ENCODE measurements at places on chromosomes 12 and 14.

- DNase-seq: no peak
Measured at GRCh38 chr14:34614638-34615037, 15.3 kb downstream of the SNX6 start.

- DNase-seq: no peak
Measured at GRCh38 chr14:70822530-70823185, 13.3 kb upstream of the MAP3K9 start.

DNA sequence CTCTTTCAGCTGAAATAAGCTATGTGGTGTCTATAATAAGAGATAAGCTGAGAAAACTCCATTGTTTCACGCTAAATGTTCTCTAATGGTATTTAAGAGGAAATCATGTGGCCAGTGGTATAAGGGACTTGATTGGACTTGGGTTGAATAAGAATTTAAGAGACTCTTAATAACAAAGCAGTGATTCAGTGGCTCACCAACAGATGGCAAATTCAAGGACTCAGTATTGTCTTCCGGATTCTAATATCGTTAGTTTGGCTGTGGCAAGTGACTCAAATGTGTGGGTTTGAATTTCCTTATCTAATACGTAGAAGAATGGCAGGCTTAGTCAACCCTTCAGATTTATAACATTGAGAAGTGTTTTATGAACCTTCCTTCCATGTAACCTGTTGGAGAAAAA lies 49.1 kb upstream of the KCNH3 start:
- DNase-seq: no peak

DNA sequence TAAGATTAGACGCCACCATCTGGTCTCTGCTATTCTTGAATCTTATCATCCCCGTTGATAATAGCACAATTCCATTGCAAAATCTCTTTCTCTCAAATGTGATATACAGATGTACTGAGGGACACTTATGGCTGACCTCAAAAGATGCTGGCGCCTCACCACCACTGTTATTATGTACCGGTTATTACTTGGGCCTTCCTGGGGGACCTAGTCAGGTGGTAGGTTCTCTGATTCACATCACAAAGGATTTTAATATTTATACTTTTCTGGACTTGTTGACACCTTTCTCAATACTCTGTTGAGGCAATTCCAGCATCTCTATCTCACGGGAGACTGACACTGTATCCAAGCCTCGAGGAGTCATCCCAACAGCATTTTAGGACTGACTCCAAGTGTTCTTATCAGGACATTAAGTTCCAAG lies 21.3 kb upstream of the FAM234B start:
- DNase-seq: no peak

GRCh38 chr14:85217412-85217811 lies 312.5 kb upstream of the FLRT2 start:
- DNase-seq: no peak

DNA sequence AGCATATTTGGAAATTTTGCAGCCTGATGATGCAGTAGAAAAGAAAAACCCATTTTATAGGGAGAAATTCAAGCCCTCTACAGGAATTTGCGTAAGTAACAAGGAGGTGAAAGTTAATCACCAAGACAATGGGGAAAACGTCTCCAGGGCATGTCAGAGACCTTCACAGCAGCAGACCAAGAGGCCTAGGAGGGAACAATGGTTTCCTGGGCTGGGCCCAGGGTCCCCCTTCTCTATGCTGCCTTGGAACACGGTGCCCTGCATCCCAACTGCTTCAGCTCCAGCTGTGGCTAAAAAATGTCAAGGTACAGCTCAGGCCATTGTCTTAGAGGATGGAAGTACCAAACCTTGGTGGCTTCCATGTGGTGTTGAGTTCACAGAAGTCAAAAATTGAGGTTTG lies 6.5 kb upstream of the KRT6C start:
- DNase-seq: no peak

DNA sequence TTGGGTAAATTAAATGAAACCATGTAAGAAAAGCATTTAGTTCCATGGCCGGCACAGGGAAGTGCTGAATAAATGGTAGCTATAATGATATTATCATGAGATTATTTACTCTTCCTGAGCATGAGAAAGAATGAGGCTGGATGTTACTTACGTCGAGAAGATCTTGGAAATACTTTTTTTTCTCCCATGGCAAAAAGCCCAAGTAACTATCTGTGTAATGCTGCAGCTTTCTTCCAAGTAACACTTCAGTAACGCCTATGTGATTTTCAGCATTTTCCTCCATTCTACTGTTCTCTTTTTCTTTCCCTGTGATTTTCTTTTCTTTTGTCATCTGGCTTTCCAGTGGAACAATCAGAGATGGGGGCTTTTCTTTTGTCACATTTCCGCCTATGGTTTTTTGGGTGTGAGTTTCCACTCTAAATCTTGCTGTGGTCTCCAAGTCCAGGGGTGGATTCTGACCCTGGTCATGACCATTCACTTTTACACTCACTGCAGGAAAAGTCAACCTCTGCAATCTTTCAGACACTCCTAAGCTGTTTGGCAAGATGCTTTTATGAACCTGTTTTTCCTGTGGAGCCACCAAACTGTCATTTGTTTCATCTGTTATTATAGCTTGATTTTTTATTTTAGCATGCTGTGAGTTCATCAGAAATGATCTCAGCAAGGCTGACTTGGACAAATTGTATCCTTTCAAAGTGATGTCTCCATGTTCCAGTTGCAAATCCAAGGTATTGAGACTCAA lies 25.0 kb upstream of the SYCP3 start:
- no peak for DNase-seq

Data from NCI-H1436 treated with DMSO at 0.1 percent for 48 hours (cell line).